B cell (primary cell): ENCODE measurements at places on chromosomes 16 and 17.

- DNase-seq = peak; percentile 85
Observed at GRCh38 chr16:31201582-31202413, 762 bp downstream of the PYCARD start.

- DNase-seq = no peak
Observed at GRCh38 chr16:85010446-85010930, 847 bp downstream of the ZDHHC7 start.

DNA sequence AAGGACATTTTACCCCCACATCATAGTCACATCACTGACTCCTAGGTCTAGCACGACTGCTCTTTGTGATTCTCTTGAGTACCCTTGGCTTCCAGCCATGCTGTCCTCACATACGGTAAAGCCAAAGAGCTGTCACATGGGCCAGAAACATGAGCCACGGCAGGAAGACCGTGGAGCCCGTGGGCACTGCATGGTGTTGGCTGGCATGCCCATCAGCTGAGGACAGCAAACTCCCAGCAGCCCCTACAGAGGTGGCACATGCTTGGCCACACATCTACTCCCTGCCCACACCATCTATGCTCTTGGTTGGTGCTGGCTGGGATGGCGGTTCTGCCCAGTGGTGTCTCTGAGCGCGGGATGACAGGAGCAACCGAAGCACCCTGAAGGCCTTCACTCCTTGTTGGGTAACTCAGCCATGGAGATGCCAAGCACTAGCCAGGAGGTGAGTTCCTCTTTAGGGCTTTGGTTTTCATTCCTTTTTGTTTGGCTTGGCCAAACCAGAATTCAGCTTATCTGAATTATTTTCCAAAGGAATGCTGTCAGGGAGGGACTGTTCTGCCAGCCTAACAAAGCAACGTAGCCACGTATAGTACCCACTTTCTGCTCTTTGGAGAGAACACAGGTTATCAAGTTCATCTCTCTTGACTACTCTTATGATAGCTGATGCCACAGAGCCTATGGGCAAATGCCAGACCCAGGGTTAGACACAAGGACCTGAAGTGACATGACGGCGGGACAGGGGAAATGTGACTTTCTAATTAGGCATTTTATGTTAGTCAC is 10.0 kb downstream of the TNFAIP1 start:
- DNase-seq = no peak

DNA sequence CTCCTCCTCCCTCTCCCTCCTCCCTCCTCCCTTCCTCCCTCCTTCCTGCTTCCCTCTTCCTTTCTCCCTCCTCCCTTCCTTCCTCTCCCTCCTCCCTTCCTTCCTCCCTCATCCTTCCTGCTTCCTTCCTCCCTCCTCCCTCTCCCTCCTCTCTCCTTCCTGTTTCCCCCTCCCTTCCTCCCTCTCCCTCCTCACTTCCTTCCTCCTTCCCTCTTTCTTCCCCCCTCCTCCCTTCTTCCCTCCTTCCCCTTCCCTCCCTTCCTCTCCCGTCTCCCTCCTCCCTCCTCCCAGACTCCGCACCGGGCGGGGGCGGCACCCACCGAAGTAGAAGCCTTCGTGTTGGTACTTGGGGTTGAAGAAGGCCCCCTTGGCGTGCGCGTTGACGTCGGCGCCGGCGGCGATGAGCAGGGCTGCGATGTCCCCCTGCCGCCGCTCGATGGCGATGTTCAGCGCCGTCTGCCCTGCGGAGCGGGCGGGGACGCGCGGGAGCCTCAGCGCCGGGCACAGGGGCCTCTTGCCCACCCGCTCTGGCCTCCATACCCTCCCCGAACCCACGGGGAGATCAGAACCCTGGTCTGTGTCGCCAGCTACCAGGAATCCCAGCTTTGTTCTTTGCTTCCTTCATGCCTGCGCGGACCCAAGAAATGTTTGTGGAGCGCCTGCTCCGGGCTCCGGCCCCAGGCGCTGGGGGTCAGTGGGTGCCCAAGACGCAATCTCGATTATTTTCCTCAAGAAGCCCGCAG is 22.2 kb downstream of the TRPV3 start:
- DNase-seq = peak; percentile 77

GRCh38 chr16:68520649-68521086 is 18.4 kb upstream of the ZFP90 start:
- peak; percentile 92 for DNase-seq

GRCh38 chr17:4946312-4946976 is 1.9 kb downstream of the PFN1 start:
- peak; percentile 52 for DNase-seq

DNA sequence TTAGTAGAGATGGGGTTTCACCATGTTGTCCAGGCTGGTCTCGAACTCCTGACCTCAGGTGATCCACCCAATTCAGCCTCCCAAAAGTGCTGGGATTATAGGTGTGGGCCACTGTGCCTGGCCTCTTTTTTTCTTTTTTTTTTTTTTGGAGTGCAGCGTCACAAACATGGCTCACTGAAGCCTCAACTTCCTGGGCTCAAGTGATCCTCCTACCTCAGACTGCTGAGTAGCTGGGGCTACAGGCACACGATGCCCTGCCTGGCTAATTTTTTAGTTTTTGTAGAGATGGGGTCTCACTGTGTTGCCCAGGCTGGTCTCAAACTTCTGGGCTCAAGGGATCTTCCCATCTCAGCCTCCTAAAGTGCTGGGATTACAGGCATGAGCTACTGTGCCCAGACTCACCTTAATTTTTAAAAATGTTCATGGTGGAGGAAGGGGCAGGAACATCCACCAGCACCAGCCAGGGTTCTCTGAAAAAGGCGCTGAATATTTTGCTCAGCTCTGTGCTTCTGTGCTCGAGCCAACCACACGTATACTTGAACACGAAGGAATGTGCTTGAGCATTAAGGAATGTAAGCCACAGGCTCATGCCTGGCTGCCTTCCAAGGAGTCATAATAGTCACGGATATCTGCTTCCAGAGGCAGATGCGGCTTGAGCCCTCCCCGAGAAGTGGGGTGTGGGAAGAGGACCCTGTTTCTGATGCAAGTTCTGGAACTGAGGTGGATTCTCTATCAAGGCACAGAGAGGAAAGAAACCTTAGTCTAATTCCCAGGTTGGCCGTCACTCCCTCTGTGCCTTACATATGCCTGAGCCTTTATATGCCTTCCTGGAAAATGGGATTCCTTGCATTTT is 65.5 kb upstream of the CREBBP start:
- no peak for DNase-seq

DNA sequence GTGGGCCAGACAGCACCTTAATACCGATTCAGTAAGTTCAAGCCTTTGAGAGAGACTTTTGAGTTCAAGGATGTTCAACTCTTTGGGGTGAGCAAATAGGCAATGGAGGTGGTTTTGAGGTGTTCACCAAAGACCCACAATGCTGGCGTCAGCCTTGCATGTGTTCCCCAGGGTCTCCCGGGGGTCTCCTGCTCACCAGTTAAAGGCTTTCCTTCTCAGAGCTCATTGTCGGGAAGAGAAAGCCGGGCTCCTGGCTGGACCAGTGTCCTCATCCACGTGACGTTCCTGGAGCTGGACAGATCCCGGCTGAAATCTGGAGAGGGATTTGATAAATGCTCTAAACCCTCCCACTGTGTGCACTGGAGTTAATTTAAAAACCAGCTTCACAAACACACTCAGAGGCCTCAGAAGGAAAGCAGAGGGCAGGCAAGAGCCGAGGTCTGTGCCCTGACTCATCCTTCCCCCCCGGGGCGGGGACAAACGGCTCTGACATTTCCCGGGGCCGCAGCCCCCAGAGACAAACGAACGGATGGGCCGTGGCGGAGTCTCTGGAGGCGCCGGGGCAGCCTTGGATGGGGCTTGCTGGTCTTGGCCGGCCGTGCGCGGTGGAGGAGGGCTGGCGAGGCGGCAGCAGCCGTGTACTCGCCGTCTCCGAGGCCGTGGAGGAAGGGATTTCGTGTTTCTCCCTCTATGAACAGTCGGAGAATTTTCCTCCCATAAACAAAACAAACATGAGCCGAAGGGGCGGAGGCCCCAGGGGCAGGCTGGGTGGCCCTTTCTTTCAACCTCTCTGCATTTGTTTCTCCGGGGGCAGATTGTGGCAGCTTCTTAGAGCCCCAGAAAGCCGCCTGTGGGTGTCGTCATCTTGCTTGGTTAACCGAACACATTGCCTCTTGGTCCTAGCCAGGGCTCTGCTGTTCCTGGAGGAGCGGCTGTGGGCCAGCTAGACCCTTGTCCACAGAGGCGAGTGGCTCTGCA is 94.2 kb downstream of the NTN1 start:
- no peak for DNase-seq

DNA sequence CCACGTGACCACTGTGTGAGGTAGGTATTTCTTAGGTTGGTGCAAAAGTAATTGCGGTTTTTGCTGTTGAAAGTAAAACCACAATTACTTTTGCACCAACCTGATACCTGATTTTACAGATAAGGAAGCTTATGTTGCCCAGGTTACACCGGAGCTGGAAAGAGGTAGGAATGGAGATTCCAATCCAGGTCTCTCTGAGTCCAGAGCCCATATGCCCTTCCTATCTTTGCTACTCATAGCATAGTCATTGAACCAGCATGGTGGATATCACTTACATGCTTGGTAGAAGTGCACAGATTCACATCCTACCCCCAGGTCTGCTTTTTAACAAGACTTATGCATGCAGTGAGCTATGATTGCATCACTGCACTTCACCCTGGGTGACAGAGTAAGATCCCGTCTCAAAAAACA is 61.8 kb downstream of the ARSG start:
- DNase-seq = no peak

GRCh38 chr17:63476459-63476853 is 405 bp upstream of the ACE start:
- DNase-seq = no peak

- DNase-seq = no peak
Observed at GRCh38 chr16:27498031-27498825, 51.5 kb downstream of the GTF3C1 start.

GRCh38 chr16:46857368-46857945 is 26.5 kb upstream of the C16orf87 start:
- no peak for DNase-seq

DNA sequence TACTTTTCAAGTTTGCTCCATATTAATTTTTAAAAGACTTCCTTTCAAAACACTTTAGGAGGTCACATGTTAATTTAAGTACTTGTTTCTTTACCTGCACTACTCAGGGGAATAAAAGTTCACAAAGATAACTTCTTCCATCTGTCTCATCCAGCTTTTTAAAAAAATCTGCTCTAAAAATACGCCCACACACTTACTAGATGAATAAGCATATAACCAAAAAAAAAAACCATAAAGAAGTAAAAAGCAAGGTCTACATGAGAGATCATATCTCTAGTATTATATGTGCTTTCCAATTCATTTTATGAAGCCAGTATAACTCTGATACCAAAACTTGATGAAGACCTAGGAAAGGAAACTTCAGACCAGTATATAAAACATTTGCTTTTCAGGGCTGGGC is 17.2 kb downstream of the SKAP1 start:
- DNase-seq = no peak

- DNase-seq = no peak
Observed at GRCh38 chr17:16916557-16916920, 55.4 kb downstream of the TNFRSF13B start.

DNA sequence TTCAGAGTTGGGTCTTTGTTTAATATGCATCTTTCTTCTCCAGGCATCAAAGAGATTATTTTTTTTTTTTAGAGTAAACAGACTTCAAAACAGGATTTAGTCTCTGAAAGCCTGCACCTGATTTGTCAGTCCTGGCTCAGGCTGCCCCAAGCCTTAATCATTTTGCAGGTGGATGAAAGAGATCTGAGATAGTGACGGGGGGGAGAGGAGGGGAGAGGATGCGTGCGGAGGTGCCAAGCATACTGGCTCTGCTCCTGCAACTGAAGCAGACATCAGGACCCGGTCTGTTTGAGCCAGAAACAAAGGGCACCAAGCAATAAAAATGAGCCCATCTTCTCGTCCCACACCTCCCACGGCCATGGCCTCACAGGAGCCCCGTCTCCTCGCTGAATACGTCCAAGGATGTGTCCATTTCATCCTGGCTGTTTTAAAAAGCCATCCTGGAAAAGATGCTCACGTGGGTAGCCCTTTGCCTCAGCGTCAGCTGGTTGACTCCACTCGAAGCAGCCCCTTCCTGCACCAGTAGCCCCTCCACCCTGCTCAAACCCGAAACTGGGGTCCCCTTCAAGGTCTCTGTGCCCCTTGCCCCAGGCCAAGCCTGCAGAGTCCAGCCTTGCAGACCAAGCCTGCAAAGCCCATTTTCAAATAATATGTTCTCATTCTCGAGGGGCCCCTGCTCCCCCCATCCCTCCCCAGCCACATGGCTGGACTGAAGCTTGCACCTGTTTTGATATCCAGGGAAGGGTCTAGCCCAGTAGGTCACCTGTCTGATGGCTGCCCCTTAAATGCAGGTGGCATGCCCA is 84.8 kb upstream of the TNRC6C start:
- no peak for DNase-seq

GRCh38 chr16:86020971-86021370 is 122.0 kb downstream of the IRF8 start:
- no peak for DNase-seq

DNA sequence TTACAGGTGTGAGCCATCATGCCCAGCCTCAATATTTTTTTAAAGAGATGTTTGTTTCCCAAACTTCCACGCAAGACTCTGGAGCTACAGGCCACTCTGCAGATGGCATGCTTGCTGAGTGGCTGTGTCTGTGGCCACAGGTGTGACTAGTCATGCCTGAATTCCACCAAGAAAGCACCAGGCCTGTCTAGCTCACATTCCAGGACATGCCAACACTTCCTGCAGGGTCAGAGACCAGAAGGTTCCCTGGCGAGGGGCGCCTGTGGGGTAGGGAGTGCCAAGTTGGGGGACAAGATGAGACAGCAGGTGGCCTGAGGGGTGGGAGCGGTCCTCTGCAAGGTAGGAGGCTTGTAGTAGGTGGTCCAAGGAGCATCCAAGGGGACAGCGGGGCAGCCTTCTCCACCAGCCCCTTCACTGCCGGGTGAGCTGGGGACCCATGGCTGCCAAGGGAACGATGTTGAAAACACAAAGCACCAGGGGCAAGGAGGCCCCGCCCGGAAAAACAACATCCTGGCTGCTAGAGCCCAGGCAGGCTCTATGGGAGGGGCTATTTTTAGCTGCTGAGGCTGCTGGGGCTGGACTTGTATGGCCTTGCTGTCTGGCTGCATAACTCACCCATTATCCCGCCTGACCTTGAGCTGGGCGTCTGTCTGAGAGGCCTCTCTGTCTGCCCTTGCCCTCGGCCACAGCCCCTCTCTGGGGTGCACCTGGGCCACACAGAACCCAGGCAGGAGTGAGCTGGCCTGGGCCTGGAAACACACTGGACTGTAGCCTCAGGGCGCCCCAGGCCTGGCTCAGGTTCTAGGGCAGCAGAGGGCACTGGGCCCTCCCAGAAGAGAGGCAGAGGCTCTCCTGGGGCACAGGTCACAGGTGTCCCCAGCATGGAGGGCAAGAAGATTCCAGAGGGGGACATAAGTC is 5.7 kb downstream of the TRIM47 start:
- DNase-seq = no peak

GRCh38 chr16:20704281-20704680 is 6.8 kb upstream of the ACSM1 start:
- DNase-seq = no peak

DNA sequence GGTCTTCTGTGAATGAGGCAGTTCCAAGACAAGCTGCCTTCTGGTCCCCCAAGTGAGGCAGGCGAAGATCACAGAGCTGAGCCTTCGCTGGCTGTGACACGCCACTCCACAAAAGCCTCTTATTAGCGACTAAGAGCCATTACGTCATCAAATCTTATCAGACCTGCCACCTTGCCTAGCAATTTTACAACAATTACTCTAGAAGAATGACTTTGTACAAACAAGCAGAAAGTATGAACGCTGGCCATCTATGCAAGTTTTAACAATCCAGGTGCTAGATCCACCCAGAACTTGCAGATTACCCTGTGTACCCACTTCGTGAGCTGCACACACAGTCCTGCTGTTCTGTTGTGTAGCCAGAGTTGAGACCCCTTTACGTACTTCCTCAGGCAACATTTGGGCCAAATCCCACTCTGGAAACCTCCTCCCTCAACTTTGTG is 3.8 kb upstream of the ICAM2 start:
- DNase-seq = no peak
